NCI-H510A (cell line): ENCODE measurements at places on chromosomes 11 and 22.

DNA sequence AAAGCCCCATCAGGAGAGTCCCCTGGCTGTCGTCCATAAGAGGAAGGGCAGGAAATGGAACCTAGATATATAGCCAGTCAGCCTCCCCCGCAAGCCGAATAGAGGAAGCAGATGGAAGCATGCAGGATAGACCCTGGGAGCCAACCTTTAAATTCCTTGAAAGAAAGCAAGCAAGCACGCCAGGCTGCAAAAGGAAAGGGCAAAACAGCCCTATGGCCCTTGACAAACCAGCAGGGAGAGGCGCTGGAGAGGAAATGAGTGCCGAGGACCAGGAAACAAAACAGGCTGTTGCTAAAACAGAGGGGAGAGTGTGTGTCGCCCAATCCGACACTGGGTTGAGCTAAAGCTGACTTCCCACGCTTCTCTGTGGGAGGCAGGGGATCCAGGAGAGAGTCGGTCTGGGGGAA is 203.5 kb upstream of the MTNR1B start:
- DNase-seq: no peak

DNA sequence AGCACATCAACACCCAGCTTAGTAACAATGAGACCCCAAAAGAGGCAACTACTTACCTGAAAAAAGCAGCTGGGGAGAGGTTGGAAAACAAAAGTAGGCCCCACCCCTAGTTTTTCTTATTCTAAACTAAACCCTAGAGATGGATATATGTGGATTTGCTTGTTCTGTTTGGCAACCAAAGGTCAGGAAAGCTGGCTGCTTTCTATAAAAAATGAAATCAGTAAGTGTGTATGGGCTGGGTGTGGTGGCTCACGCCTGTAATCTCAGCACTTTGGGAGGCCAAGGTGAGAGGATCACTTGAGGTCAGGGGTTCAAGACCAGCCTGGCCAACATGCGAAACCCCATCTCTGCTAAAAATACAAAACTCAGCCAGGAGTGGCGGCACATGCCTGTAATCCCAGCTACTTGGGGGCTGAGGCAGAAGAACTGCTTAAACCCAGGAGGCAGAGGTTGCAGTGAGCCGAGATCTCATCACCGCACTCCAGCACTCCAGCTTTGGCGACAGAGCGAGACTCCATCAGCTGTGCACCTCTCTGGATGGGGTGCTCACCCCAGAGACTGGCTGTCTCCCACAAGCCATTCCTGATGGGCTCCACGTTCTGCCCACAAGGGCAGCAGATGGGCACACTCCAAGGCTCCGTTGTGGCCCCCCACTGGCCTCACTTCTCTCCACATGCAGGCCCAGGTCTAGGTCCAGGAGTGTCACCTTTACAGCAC is 30.0 kb downstream of the PACSIN2 start:
- no peak for DNase-seq

DNA sequence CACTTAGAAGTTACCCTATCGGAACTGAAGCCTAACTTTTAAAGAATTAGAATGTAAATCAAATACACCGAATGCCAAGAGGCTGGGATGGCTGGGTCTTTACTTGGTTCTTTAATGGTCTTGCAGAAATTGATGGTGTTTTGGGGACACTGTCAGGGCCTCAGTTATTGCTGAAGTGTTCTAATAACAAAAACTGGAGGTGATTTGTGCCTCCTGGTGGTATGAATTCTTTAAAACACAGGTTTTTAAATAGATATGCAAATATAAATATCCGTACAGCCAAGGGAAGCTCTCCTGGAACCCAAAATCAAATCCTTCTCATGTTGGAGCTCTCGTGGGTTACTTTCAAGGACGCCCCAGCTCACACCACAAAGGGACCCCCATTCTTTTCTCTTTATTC is 19.3 kb upstream of the TMPRSS5 start:
- no peak for DNase-seq

GRCh38 chr11:762421-763072 is 14.7 kb downstream of the GATD1 start:
- peak; percentile 30 for DNase-seq

DNA sequence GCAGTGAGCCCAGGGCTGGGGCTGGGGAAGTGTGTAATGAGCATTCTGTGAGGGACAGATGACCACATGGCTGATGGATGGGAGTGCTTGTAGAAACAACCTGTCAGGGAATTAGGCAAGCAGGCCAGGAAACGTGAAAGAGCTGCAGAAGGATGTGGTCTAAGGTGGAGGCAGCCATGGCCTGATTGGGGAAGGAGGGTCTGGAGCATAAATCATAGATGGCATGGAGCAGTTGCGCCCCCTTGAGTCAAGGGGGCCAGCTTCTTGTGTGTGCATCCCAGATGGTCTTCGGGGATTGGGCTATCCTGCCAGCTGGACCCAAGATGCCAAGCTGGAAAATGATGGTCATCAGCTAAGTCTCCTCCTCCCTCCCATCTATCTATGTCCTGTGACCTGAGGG is 119.4 kb upstream of the CLPB start:
- DNase-seq: no peak

DNA sequence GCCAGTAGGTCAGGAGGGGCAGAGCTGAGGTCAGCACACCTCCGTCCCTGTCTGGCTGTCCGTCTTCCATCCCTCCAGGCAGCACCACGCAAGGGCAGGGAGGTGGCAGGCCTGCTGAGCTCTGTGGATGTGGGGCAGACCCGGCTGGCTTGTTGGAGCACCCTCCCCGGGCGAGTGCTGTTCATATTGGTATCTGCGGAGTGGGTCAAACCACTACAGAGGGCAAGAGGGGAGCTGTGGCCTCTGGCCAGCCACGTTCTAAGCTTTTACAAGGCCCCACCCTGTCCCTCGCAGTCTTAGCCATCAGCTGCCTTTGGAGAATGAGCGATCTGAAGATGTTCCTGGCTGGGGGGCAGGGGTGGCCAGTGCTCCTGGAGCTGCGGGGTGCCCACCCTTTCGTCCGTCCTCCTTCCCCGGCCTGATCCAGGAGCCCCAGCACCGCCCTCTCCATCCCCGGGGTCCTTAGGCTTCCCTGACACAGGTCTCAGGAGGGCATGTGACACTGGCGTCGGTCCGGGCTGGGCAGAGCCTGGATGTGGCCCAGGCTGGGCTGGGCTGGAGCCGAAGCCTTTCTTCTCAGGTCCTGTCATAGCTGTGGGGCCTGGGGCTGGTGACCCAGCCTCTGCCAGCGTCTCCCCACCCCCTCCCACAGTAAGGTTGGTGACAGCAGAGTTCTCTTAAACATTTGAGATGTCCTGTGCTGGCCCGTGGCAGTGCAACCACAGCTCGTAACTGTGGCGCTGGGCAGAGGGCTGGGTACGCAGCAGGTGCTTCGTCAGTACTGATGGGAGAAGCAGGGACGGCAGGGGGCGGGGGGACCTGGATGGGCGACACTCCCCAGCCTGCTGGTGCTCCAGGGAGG is 31.7 kb upstream of the GRAMD4 start:
- no peak for DNase-seq

DNA sequence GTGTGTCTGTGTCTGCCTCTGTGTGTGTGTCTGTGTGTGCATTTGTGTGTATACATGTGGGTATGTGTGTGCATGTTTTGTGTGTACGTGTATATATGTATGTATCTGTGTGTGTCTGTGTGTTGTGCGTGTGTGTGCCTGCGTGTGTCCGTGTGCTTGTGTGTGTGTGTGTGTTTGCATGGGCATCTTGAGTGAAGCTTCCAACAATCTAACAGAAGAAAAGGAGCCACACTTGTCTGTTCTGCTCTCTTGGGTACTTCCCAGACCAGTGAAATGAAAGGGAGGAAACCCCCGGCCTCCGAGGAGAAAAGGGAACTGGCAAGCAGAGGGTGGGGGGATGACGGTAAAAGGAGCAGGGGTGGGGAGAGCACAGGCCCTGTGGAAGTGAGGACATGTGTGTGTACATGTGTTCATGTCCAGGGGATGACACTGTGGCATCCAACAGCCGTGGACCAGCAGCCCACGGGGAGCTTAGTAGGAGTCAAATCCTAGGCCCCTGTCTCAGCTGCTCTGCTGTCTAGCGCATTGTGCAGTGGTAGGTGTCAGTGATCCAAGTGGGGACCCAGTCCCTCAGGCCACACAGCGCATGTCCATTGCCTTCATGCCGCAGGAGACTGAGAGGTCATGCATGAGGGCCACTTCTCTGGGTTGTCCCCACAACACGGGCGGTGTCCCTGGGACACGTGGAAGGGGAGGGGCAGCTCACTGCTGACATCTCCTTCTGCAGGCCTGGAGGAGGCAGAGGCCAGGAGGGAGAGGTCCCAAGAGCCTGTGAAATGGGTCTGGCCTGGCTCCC is 8.1 kb downstream of the CSF2RB start:
- DNase-seq: no peak

DNA sequence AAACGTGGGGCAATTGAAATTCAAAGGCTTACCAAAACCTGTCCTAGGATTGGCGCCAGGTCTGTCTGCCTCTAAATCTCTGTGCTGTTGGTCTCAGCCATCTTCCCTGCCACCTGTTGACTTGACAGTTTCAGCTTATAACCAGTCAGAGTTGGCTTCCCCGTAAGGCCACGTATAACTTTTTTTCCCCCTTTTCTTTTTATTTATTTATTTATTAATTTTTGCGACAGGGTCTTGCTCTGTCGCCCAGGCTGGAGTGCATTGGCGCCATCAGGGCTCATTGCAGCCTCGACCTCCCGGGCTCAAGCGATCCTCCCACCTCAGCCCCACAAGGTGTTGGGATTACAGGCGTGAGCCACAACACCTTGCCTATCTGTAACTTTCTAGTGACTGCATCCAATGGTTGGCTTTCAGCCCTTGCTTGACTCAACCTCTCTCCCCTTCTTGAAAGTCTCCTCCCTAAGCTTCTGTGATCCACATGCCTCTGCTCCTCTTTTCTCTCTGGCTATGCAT is 1.4 kb upstream of the SYVN1 start:
- no peak for DNase-seq

GRCh38 chr22:29530716-29531115 is 22.8 kb downstream of the THOC5 start:
- no peak for DNase-seq

- DNase-seq: no peak
Observed at GRCh38 chr11:72826191-72826941, 12.2 kb downstream of the ATG16L2 start.

DNA sequence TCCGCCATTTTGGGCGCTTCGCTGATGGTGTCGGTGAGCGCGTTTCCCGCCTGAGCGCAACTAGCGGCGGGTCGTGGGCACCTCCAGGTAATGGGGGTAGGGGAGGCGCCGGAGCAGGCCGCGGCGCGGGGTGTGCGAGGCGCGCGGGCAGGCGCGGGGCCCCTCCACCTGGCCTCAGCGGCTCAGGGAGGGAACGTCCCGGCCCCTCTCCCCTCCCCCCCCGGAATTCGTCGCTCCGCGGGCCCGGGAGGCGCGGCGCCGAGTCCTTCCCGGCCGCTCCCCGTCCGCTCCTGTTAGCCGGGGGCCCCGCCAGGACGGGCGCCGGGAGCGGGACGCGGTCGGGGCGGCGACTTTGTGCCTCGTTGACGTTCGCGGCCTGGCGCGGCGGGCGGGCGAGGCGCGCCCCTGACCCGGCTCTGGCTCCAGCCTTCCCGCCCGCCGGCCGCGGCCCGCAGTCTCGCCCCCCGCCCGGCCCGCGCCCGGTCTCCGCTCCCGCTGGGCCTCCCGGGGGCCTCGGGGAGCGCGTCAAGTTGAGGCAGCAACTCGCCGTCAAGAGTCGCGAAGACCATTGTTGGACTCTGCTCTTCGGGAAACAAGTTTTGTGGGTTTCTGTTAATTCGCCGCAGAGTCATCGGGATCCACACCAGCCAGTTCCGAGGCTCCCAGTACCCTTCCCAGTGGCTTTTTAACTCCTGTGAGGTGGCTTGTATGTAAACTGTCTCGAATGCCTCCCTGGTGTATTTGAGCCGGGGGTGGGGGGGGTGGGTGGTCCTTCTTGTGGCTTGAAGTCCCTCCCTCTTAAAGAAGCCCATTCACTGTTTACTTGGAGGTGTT is at the start of gene PPP6R3:
Gene PPP6R3, plus strand, starts transcription at position 12 of the 834 bp plus-strand sequence. CDS start 76,913 bp downstream, outside the sequence.
- DNase-seq: no peak

- no peak for DNase-seq
Observed at GRCh38 chr11:24509114-24509513, 12.3 kb downstream of the LUZP2 start.

GRCh38 chr11:115515647-115516395 is 11.6 kb upstream of the CADM1 start:
- DNase-seq: peak; percentile 7

DNA sequence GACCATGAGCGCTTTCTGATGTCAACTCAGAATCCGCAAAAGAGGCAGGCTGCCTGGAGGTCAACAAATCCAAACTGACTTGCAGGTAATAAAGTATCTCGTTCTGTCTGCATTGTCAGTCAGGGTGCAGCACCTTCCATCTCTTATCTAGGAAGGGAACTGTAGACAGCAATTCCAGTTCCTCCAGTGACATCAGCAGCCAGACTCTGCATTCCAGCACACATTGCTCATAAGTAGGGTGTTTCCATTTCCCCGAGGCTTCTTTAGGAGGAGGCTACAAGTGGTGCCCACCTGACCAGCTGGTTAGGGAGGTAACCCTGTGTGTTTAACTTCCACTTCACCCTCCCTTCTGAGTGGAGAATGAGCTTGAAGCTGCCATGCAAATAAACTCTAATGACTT is 53.3 kb downstream of the NTM start:
- no peak for DNase-seq

DNA sequence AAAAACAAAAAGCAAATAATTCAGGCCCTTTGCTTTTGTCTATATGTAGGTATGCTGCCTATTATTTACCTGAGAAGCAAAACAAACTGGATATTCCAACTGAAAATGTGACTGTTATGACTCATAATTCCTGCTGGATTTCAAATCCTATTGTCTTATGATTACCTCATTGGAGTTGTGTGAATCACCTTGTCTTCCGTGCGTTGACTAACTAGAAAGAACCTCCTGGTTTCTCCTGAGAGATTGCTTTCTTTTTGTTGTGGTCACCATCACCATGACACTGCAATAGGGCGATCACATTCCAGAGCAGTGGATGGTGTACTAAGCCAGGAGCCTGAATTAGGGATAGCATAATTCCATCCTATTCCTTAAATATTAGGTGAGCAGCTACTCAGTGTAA is 23.0 kb upstream of the EXPH5 start:
- no peak for DNase-seq

GRCh38 chr11:70090961-70091381 is 12.9 kb downstream of the ANO1 start:
- DNase-seq: no peak

- DNase-seq: no peak
Observed at GRCh38 chr11:127738771-127739286, 738.3 kb upstream of the KIRREL3 start.

DNA sequence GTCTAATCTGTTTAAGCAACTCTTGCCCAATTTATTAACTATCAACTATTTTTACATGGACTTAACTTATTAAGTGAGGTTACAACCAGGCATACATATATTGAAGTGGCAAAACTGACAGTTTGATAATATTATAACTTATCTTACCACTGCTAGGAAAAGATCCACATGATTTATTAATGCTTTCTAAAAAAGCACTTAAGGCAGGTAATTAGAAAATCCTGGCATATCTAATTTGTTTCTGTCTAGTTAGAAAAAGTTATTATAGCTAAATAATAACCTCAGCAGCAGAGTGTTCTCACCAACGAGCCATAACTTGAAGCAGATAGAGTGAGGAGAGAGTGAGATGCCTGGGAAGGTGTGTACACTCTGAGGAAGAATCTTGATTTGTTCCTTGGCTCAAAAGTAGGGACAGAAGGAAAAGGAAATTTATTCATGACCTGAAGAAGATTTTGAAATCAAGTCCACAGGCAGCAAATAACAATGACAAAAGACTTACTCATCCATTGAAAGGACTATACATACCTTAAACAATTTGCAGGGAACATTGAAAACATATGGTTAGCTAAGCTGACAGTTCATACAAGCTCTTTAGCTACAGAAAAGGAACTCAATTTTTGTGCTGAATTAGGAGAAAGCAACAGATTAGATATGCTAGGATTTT is 7.1 kb upstream of the MUC15 start:
- DNase-seq: no peak
